Stimulated activated naive CD4-positive, alpha-beta T cell (primary cell): ENCODE measurements at places on chromosomes 5 and 9.

DNA sequence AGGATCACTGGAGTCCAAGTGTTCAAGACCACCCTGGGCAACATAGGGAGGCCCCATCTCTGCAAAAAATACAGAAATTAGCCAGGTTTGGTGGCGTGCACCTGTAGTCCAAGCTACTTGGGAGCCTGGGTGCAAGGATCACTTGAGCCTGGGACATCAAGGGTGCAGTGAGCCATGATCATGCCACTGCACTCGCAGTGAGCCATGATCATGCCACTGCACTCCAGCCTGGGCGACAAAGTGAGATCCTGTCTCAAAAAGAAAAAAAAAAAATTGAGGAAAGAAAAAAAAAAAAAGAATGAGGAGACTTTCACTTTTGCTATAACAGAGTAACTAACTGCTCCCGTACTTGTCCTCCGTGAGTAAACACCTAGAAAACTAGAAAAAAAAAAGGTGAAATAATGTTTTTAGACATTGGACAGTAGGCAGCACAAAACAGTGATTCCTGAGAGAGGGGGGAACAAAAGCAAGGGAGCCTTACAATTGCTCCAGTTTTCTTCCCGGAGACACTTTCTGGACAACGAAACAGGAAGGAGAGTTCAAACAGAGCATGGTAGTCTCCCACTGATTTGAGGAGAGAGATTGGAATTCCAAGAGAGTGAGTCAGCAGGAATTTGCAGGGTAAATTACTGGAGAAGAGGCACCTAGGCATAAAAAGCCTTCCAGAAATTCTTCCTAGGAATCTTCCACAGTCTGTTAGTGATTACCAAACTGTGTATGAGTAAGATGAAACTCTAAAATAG, 6.9 kb upstream of the ZBTB5 start:
- no peak for DNase-seq

- no peak for DNase-seq
Observed at GRCh38 chr9:114308361-114308950, 14.4 kb upstream of the ORM1 start.

GRCh38 chr9:34291023-34291422, 38.0 kb downstream of the KIF24 start:
- no peak for DNase-seq

DNA sequence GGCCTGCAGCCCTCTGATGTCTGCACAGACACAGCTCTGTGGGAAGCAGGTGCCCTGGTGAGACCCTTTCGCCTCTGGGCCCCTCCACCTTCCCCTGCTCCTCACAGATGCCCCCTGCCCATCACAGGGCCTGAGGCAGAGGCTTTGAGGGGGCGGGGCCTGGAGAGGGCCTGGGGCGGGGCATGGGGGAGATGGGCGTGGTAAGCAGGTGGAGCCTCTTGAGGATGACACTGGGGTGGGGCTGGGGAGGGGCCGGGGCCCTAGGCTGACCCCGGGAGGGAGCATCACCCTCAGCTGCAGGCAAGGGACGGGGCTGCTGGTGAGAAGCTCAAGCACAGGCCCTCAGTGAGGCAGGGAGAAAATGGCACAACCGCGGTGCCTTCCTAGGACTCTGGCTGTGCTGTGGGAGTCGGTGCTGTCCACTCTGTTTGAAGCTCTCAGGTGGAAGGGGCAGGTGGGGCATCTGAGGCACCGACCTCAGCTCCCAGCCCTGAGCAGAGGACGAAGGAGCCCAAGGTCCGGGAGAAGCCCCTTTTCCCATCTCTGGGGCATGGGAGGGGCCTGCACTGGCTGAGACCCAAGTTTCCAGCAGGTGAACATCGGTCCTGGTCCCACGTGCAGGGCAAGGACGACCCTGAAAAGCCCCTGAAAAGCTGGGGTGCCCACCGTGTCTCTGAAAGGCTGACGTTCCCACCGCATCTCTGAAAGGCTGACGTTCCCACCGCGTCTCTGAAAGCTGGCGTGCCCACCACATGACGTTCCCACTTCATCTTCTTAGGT, 17.5 kb upstream of the SLC9A3 start:
- no peak for DNase-seq

GRCh38 chr5:43386960-43387362, 25.2 kb downstream of the CCL28 start:
- DNase-seq = no peak
